NCI-H524 (cell line): ENCODE measurements at places on chromosomes 3 and 15.

- no peak for DNase-seq
Measured at GRCh38 chr3:112598731-112599130, 36.9 kb downstream of the SLC35A5 start.

DNA sequence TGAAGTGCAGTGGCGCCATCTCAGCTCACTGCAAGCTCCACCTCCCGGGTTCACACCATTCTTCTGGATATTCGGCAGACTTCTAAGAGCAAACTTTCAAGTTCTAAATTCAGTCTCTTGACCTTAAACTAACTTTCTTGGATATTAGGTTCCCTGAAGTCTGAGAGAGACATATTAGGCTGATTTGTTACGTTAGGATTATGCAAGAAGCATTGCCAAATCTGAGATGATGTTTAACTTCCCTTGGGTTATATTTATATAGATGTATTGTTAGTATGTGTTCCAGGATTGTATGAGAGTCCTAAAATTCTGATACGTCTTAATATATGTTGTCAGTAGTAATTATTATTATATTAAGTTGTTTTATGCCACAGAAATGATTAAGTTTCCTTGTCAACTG, 80.1 kb downstream of the SLC6A1 start:
- DNase-seq = no peak

- no peak for DNase-seq
Measured at GRCh38 chr15:88419830-88420229, 47.4 kb downstream of the MRPL46 start.

GRCh38 chr15:63063164-63063756, 20.7 kb downstream of the TPM1 start:
- DNase-seq = no peak

DNA sequence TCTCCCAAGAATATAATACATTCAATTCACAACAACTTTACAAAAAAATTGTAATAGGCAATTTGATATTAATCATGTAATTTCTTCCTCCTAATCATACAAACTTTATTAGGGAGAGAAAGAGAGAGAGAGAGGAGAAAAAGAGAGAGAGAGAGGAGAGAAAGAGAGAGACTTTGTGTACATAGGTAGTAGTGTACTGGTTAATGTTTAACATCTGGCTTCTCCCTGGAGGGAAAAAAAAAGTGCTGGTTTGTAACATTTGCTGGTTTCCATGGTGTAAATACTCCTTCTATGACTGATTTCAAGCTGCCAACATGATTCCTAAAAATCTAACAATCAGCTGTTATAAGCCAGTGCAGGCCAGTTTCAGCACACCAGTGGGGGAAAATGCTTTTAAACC, 98.0 kb upstream of the ARHGEF26 start:
- no peak for DNase-seq

DNA sequence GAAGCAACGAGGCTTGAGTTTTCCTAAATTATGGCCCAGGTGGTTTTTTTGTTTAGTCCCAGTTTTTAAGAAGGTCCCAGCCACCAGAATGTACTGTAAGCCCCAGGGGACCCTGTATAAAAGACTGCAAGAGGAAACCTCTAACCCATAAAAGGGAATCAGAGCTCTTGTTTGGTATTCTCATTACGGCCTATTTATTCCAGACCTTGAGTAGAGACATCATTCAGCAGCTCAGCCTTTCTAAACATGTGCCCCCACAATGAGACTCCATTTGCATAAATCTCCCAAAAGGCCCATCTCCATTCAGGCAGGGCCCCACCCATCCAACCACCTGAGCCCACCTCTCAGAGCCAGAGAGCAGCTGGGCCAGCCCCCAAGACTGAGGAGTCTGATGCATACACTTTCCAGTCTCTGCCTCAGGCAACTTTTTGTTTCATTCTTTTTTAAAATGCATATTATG, 25.7 kb downstream of the ZDHHC3 start:
- DNase-seq = no peak

GRCh38 chr3:57068437-57069089, 8.1 kb downstream of the SPATA12 start:
- DNase-seq = no peak

DNA sequence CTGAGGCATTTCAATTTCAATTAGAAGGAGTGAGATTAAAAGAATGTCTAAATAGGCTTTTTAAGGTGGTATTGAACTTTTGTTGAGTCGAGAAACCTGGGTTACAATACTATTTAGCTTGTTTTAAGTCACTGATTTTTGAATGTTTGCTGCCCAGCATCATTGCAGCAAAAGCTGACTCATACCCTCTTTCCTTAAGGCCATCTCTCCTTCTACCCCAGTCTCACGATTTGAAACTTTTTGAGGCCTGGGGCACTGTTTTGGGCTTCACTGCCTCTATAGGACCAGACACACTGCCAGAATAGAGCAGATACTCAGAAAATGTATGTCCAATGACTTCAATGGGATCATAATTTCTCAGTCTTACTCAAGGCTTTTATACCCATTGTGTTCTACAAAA, 319.6 kb upstream of the TGFBR2 start:
- no peak for DNase-seq

GRCh38 chr15:98923171-98923570, 84.4 kb downstream of the PGPEP1L start:
- DNase-seq = no peak

GRCh38 chr15:36778531-36778930, 199.1 kb downstream of the CDIN1 start:
- no peak for DNase-seq

GRCh38 chr3:100968932-100969906, 24.0 kb downstream of the ABI3BP start:
- DNase-seq = no peak

GRCh38 chr3:42638339-42638842, 15.1 kb upstream of the ZBTB47 start:
- no peak for DNase-seq

GRCh38 chr3:78969483-78969882, 798.3 kb downstream of the ROBO1 start:
- DNase-seq = peak; percentile 24

DNA sequence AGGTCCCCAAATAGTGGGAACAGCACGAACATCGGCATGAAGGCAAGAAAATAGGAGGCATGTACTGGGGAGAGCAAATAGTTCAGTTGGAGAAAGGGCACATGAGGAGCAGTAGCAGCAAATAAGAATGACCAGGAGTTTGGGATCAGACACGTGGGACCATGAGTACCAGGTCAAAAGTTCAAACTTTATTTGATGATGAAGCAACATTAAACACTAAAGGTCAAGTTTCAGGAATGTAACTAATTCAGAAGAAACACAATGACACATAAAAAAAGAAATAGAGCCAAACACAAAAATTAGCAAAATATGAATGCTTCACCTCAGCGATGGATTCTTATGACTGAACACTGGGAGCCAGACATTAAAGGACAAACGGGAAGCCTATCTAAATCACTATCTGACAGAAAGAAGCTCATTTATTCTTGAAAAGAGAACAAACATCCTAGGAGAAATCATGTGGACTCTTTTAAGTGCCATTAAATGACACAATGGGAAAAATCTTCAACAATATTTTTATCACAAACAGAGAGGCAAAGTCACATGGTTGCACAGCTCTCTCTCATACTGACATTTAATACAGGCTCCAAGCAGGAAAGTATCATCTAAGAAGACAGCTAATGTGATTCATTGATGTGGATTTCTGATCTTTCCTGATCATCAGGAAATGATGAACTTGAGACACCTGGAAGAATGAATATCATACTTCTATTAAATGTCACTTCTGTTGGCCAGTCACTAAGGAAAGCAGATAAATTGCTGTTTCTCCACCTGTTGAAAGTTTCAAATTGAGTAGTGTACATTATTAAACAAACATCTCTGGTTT, 216.9 kb upstream of the THBS1 start:
- DNase-seq = no peak

GRCh38 chr3:61157414-61157813, 93.8 kb downstream of the FHIT start:
- DNase-seq = no peak

DNA sequence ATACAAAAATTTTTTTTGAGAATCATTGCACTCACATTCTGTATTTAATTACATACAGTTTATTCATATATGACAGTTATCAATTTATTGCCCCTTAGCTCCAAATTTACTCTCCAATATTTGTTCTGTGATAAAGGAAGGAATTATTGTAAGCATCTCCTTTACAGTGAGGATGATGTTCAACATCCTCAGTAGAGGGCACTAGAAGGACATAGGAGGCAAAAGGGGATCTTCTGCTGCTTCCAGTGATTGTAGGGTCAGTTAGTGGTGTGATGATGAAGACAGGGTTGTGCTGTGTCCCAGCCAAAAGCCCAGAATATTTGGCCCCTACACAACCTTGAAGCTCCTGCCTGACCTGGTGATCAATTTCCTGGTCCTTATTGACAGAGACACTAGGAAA, 89.9 kb upstream of the DCBLD2 start:
- DNase-seq = no peak

DNA sequence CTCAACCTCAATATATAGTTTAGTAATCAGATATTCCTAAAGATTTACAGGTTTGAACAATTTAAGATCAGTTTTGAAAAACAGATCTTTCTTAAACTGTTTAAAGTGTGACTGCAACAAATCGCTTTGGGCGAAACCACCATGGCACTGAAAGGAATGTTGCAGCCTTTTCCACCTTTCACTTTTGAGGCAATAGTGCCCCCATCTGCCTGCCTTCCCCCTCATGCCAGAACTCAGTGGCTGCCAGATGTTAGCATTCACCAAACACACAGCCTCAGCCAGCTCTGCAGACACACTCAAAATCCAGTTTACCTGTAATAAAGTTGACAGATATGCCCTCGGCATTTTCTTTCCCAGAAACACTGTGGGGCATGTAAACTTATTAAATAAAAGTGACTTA, 3.3 kb downstream of the LYSMD4 start:
- no peak for DNase-seq

GRCh38 chr15:46088486-46089445, 453.9 kb downstream of the SQOR start:
- no peak for DNase-seq

DNA sequence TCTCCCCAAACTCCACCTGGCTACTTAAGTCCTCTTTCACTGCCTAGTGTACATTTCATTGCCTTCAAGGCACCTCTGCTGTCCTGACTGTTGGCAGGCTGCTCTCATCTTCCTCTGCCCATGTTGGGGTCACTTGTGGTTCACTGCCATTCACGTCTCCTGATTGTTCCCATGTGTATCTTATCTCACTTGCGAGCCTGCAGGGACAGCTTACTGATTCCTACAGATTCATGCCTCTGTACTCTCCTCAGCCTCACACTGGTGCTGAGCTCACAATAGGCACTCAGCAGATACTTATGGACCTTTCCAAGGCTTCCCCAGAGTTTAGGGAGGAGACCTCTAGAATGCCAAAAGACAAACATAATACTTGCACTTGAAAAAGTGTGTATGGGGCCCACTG, 28.8 kb upstream of the ANP32A start:
- DNase-seq = no peak

DNA sequence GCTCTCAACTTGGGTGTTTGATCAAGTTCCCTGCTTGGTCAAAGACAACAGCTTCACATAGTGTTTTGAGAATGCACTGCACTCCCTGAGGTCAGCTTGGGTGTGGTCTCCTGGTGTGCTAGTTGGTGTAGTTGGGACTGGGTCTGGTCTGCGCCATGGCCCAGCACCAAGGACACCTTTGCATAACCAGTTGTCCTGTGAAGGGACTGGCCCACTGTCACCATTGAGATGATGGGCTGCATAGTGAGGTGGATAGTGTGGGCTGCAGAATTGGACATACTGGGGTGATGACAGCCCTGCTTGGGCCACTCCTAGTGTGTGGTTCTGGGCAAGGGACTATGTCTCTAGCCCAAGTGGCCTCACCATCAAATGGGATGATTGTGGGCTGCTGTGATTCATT, 9.5 kb downstream of the RPSA start:
- no peak for DNase-seq

GRCh38 chr3:45693941-45694521, 4.8 kb downstream of the SACM1L start:
- peak; percentile 18 for DNase-seq

DNA sequence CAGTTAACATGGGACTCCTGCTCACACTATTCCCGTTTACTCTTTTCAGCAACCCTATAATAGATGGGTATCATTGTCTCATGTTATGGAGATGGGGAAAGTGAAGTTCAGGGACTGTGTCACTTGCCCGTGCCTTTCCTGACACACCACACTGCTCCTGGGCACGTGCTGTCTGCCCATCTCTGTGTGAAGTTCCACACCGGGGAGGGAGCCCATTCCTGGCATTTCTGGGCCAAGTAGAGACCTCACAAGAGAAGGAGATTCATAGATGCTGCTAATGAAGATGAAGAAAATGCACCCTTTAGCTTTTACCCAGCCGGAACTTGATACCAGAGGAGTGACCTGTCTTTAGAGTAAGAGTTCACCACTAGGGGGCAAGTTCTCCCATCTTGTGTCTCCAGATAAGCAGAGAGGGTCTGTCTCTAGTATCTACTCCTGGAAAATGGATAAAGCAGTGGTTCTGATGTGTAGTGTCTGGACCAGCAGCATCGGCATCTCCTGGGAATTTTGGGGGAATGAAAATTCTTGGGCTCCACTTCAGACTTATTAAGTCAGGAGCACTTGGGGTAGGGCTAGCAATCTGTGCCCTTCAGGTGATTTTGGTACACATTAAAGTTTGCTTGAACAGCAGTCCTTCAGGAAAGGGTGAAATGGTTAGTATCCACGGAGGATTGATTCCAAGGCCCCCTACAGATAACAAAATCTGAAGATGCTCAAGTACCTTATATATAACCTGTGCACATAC, 2.0 kb upstream of the TOPBP1 start:
- peak; percentile 49 for DNase-seq

DNA sequence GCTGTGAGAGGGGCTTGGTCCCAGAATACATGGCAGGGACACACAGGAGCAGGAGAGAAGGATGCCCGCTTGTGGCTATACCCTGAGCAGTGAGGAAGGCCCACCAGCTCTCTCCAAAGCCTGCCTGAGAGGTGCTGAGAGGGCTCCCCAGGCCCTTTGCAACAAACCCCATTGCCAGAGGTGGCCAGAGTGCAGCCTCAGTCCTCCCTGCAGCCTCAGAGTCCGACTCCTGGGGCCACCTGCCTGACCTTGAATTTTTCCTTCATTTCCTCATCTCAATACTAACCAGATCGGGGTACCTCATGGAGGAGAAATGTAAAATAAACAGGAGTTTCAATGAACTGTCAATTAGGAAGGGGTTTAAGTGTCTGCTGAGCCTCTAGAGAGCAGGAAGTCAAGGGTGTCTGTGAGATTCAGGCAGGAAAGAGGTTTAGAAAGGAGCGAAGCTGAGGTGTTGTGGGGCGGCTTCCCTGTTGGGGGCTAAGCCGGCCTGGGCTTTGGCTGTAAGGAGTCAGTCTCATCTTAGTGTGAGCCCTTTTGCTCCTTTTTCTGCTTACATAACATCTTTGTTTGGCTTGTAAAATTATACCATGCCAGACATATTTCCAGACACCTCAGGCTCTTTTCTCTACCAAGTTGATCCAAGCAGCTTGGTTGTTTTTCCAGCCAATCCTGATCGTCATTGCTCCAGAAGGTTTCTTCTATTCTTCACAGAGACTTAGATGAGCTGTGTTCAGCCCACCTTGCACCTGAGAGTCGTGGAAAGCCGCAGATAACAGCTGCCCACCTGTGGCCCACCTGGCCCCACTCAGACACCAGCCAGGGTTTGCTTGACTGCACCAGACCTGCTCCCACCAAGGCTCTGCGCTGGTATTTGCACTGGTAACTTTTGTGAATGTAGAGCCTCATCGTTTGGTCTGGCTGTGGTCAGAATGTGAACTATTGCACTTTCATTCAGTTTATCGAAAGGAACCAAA, 36.7 kb downstream of the CMTM7 start:
- DNase-seq = no peak
